ENCODE measurements at places on chromosomes 13 and 19. TPM values are rescaled to one million over a fixed set of nuclear protein-coding genes. Genes with fewer than 3 reads are reported as not detected.

The CLEC17A gene
- total RNA-seq = 0.18 TPM

The ZSCAN5A gene
- 10.2 TPM for total RNA-seq

The ZIC2 gene
- total RNA-seq = not detected

The OVOL3 gene
- total RNA-seq = not detected

The NRTN gene
- not detected for total RNA-seq

DNA sequence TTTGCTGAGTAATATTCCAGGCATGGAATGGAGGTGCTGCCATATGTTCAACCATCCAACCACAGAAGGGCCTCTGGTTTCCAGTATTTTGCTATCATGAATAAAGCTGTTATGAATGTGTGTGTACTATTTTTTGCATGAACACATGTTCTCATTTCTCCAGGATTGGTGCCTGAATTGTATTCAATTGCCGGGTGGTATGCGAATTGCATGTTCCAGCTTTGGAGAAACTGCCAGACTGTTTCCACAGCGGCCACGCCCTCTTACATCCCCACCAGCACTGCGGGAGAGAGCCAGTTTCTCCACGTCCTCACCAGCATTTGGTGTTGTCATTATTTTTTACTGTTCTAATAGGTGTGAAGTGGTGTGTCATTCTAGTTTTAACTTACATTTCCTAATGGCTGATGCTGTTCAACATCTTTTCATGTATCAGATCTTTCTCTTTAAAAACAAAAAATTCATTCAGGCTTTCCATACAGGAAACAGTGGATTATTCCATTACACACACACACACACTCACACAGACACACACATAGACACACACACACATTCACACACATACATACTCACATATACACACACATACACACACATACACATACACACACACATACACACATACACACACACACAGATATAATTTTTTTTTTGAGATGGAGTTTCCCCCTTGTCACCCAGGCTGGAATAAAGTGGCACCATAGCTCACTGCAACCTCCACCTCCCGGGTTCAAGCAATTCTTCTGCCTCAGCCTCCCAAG is 154.1 kb downstream of the PTPRS start:
- DNase-seq = no peak
- no peak overlapping the region for H3K27ac ChIP-seq
- H3K4me3 ChIP-seq = no peak overlapping the region
- H3K4me1 ChIP-seq = no peaks in the 10 kb centered on the region

DNA sequence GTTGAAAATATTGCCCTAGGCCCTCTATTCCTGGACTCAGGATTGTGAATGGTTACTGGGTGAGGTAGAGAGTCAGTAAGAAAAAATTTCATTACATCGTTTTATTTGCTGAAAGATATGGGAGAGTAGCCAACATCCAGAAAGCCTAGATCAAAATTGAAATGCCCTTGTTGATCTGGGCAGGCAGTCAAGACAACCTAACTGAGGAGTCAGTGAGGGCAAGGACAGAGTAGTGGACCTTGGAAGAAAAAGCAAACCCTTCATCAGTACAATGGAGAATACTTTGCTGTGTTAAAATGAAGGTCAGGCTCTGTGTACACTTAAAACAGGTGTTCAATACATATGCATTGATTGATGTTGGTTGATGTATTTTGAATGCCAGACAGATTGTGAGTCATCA is 576.7 kb downstream of the OLFM4 start:
- no peaks in the 10 kb centered on the region for H3K4me1 ChIP-seq
- no peak for DNase-seq
- no peak overlapping the region for H3K27ac ChIP-seq
- H3K4me3 ChIP-seq = no peak overlapping the region
- no peaks in the 10 kb centered on the region for H3K36me3 ChIP-seq

DNA sequence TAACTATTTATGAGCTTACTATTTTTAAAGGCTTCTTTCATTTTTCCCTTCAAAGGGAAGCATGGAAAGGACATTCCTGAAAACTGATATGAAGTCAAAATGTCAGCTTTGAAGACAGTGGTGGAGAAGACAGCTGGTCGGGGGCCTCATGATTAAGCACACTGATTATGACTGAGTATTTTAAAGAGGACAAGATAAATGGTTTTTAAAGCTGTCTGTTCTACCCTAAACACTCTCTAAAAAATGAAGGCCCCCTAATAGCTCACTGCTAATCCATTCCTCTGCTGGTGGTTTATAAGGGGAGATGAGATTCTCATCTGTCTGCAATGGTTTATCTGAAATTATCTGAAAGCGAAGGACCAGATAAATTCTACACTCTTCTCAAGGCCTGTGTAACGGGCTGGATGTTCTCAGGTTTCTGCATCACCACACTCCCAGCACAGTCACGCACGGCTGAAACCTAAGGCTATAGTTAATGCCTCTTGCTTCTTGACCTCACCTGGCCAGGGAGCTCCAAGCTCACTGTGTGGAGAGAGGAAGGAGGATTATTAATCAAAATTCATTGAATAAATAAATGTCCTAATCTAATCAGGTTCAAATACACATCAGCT is 86.9 kb upstream of the DOCK9 start:
- H3K27me3 ChIP-seq = no peaks in the 10 kb centered on the region
- H3K4me3 ChIP-seq = no peak overlapping the region
- no peak for DNase-seq
- H3K27ac ChIP-seq = no peak overlapping the region
- no peaks in the 10 kb centered on the region for H3K36me3 ChIP-seq

DNA sequence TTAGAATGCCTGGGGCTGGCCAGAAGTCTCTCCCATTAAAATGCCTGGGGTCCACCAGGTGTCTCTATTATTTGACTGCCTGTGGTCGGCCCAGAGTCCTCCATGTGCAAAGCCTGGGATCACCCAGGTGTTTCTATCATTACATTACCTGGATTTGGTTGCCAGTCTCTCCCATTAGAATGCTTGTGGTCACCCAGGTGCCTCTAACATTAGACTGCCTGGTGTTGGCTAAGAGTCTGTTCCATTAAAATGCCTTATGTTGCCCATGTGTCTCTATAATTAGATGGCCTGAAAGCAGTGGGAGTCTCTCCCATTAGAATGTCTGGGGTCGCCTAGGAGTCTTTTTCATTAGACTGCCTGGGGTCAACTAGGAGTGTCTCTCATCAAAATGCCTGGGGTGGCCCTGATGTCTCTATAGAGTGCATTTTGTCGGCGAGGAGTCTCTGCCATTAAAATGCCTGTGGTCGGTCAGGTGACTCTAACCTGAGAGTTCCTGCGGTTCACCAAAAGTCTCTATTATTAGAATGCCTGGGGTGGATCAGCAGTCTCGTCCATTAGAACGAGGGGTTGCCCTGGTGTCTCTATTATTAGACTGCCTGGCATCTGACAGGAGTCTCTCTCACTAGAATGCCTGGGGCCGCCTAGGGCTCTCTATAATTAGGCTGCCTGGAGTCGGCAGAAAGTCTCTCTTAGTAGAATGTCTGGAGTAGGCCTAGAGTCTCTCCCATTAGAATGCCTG is 1540.5 kb downstream of the UQCRFS1 start:
- no peaks in the 10 kb centered on the region for H3K27me3 ChIP-seq
- DNase-seq = peak; percentile 7
- H3K4me3 ChIP-seq = no peak overlapping the region
- no peaks in the 10 kb centered on the region for H3K4me1 ChIP-seq

- H3K36me3 ChIP-seq = no peaks in the 10 kb centered on the region
- H3K4me3 ChIP-seq = no peak overlapping the region
- no peaks in the 10 kb centered on the region for H3K27me3 ChIP-seq
- H3K4me1 ChIP-seq = no peaks in the 10 kb centered on the region
Observed at GRCh38 chr13:84297251-84297650, 415.0 kb upstream of the SLITRK1 start.

GRCh38 chr13:40635315-40635995 is 31.0 kb downstream of the FOXO1 start:
- no peaks in the 10 kb centered on the region for H3K36me3 ChIP-seq
- no peak overlapping the region for H3K4me3 ChIP-seq
- no peak overlapping the region for H3K27ac ChIP-seq
- no peaks in the 10 kb centered on the region for H3K27me3 ChIP-seq
- peaks cover 4% of the 10 kb centered on the region for H3K4me1 ChIP-seq

DNA sequence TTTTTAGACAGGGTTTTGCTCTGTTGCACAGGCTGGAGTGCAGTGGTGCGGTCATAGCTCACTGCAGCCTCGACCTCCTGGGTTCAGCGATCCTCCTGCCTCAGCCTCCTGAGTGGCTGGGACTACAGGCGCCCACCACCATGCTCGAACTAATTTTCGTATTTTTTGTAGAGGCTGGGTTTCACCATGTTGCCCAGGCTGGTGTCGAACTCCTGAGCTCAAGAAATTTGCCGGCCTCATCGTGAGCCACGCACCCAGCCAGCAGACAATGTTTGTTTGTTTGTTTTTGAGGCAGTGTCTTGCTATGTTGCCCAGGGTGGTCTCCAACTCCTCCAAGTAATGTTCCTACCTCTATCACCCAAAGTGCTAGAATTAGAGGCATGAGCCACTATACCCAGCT is 879 bp upstream of the COX7A1 start:
- no peak for DNase-seq
- peak overlapping the region; percentile 82 for H3K27ac ChIP-seq
- H3K4me1 ChIP-seq = no peaks in the 10 kb centered on the region
- H3K27me3 ChIP-seq = no peaks in the 10 kb centered on the region

- H3K27me3 ChIP-seq = no peaks in the 10 kb centered on the region
- no peak for DNase-seq
- H3K4me1 ChIP-seq = no peaks in the 10 kb centered on the region
- H3K27ac ChIP-seq = no peak overlapping the region
Observed at GRCh38 chr19:33998739-33999345, 173.5 kb upstream of the LSM14A start.

GRCh38 chr19:29596080-29596727 is 9.9 kb upstream of the POP4 start:
- no peaks in the 10 kb centered on the region for H3K4me1 ChIP-seq
- H3K4me3 ChIP-seq = no peak overlapping the region
- H3K36me3 ChIP-seq = no peaks in the 10 kb centered on the region
- H3K27me3 ChIP-seq = no peaks in the 10 kb centered on the region

DNA sequence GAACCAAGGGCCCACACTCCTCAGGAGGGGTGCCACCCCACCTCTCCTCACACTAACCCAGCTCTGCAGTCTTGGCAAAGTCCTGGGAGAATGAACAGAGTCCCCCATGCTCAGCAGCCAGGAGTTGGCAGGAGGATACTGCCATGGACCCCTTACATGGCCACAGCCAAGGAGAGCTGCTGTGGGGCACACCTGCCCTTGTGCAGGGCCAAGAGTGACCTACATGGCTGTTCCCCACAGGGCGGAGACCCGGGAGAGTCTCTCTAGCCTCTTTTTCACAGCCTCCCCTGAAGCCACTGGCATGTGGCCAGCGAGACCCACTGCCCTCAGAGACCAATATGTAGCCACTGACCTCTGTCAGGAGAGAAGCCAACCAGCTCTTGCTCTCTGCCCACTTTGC is 45.9 kb upstream of the VSTM2B start:
- H3K4me3 ChIP-seq = no peak overlapping the region
- no peaks in the 10 kb centered on the region for H3K36me3 ChIP-seq
- H3K4me1 ChIP-seq = no peaks in the 10 kb centered on the region
- no peak overlapping the region for H3K27ac ChIP-seq
- H3K27me3 ChIP-seq = no peaks in the 10 kb centered on the region

- H3K4me1 ChIP-seq = no peaks in the 10 kb centered on the region
- no peak for DNase-seq
- H3K27ac ChIP-seq = no peak overlapping the region
- no peaks in the 10 kb centered on the region for H3K36me3 ChIP-seq
- H3K27me3 ChIP-seq = no peaks in the 10 kb centered on the region
Observed at GRCh38 chr13:21911646-21912298, 240.9 kb downstream of the FGF9 start.

GRCh38 chr19:1763648-1764639 is 10.6 kb downstream of the ONECUT3 start:
- DNase-seq = no peak
- H3K36me3 ChIP-seq = no peaks in the 10 kb centered on the region
- no peak overlapping the region for H3K27ac ChIP-seq
- H3K27me3 ChIP-seq = no peaks in the 10 kb centered on the region
- no peak overlapping the region for H3K4me3 ChIP-seq
- no peaks in the 10 kb centered on the region for H3K4me1 ChIP-seq

All from aorta (tissue), 5 donors.